ENCODE measurements at places on chromosomes 4 and X. TPM values are rescaled to one million over a fixed set of nuclear protein-coding genes. Genes with fewer than 3 reads are reported as not detected.

Gene MAMLD1
- 91.5 TPM for total RNA-seq

Gene TRIM2
- 10.7 TPM for total RNA-seq

Gene GIMD1
- total RNA-seq, result not detected

Gene PTTG2
- not detected for total RNA-seq

Data from testis (tissue), 5 donors.